Activated CD4-positive, alpha-beta T cell treated with anti-CD3 and anti-CD28 coated beads, Interleukin-2, amount 50 U/mL, for 16 hours (primary cell): ENCODE measurements at places on chromosomes 3 and 15.

DNA sequence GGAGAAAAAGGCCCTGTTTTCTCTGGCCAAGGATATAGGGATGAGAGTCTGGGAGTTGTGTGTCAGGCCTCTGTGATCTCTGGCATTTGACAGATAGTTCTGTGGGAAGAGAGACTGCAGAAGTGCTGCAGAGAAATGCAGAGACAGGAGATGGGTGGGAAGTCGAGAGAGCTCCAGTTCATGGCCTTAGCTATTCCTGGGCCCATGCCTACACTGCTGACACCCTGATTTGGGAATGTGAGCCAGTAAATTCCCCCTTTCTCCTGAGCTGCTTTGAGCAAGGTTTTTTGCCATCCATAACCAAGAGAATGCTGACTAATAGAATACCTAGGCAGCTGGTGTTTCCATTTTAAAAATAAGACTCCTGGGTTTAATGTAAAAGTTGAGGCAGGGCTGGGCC, 59.3 kb downstream of the EBLN2 start:
- no peak for DNase-seq

DNA sequence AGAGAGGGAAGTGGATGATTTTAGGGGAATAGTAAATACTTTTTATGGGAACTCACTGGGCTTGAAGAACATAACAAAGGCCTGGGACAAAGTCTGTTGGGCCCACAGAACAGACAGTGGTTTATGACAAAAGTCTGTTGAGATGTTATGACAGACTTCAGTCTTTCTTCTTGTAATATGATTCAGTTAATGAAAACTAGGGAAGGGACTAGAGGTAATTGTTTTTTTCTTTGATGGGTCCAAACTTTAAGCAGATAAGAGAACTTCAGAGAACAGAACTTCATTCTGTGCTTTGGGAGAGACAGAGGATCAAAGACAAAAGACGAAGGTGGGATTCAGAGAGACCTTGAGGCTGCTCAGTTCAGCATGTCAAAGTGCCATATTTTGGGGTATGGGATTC, 9.3 kb downstream of the CRYBG3 start:
- DNase-seq: no peak

DNA sequence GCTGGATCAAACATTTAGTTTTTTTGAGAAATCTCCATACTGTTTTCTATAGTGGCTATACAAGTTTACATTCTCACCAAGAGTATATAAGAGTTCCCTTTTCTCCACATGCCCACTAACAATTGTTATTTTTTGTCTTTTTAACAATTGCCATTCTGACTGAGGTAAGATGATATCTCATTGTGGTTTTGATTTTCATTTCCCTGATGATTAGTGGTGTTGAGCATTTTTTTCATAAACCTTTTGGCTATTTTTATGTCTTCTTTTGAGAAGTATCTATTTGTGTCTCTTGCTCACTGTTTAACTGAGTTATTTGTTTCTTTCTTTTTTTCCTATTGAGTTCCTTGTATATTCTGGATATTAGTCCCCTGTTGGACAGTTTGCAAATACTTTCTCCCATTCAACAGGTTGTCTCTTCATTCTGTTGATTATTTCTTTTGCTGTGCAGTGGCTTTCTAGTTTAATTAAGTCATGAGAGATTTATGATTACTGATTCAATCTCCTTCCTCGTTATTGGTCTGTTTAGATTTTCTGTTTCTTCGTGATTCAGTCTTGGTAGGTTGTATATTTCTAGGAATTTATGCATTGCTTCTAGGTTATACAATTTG, 6.7 kb upstream of the RNF13 start:
- DNase-seq: no peak

- DNase-seq: no peak
These were observed 39.9 kb downstream of the FEM1B start for GRCh38 chr15:68317281-68318007.

DNA sequence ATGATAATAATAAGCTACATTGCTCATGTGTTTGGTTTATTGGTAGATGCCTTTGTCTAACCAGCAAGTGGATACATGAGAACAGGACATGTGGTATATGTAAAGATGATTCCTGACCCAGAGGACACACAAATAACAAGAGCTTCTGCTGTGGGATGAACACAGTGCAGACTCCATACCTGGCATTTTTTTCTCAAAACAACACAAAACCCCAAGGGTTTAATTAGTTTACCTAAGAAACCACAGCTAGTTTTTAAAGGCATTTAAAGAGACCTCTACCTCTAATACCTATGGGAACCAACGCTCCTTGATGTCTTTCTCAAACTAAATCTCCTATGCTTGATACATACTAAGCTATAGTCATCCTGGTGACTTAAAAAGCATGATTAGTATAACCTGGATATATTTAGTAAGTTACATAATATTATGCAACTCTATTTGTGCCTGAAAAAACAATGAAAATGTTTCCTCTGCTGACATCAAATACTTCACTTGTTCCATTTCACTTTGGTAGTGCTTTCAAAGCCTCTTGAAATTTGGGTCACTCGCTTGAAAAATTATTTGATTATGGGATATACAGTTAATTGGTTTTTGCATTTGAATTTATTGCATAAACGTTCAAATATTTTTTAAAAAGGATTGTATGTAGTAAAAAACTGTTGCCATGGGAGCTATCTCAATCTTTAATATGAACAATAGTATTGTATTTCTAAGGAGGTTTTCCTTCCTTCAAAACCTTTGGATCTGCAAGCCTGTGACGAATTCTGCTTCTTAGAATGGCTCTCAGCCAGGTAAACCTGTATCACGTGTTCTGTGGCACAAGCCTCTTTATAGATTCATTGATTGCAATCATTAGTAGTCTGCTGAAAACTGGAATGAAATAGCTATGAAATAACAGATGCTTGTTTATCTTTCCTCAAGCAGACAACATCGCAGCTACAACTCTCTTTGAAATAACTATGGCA, 233.0 kb upstream of the KCNMB2 start:
- no peak for DNase-seq

DNA sequence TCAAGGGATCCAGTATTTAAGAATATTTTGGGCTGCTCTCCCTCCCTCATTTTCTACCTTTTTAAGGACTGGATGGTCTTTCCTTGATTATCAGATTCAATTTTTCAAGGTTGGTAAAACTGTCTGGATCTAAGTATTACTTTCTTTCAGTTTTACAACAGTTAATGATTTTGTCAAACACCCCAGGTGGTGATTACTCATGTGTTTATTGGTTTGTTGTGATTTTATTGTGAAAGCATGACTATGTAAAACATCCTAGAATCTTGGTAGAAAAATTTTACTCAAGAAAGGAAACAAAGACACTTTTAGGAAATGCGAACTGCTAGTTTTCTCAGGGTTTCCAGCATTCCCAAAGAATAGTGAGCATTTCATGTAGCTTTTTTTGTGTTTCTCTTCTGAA, 7.3 kb downstream of the GTF2E1 start:
- no peak for DNase-seq

- no peak for DNase-seq
These were observed 174.3 kb downstream of the TP63 start for GRCh38 chr3:189805375-189806067.

GRCh38 chr15:40389824-40390595, 7.5 kb downstream of the KNSTRN start:
- no peak for DNase-seq

DNA sequence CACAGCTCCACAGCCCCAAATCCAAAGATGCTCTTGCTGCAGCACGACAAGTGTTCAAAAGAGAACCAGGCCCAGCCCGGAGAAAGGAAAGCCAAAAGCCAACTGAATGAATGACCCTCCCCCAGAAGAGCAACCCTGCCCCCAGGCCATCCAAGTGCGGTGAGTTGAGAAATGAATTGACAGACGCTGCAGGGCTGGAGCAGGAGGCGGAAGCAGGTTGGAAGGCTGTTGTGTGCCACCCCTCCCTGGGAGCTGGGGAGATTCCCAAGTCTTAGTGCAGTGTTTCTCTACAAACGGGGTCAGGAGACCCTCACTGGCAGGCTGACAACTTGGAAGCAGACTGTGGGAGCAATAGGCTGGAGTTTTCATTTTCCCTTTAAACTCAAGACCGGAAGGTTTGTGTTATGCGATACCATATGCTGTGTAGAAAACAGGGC, 3.5 kb upstream of the SPTBN5 start:
- no peak for DNase-seq

- no peak for DNase-seq
These were observed 199.3 kb downstream of the TNIK start for GRCh38 chr3:171260899-171261298.

DNA sequence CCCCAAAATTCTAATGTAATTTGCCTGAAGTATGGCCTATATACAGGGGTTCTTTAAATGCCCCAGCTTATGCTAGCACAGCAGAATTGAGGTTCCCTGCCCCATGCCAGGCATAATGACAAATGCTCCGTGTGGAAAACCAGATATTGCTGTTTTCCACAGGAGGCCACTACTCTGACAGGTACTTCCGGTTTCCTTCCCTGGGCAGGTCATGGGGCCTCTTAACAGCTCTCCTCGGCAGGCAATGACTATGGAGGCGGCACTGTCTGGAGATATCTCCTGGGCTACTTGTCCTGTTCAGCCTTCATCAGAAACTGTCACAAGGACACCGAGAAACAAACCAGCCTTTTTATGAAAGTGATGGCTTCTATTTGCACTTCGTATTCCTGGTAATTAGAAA, 54.8 kb downstream of the SLC7A14 start:
- no peak for DNase-seq

DNA sequence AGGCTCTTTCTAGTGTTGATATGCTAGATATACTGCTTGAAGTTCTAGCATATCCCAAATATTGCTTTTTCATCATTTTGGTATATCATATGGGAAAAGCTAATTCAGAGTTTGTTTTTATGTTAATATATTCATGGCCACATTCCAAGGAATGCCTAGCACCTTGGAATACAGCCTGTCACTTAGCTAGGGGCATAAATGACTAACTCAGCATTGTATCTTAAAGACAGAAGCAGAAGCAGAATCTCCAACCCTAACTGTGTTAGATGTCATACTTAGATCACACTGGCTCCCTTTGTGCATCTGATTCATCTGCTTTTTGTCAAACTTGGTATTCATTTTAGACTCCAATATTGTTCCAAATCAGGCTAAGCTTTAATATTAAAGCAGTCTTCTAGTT, 130.8 kb upstream of the TSPAN3 start:
- no peak for DNase-seq

GRCh38 chr3:89434621-89435380, 327.4 kb downstream of the EPHA3 start:
- no peak for DNase-seq

- no peak for DNase-seq
These were observed 350.4 kb downstream of the CLSTN2 start for GRCh38 chr3:140285380-140285779.

DNA sequence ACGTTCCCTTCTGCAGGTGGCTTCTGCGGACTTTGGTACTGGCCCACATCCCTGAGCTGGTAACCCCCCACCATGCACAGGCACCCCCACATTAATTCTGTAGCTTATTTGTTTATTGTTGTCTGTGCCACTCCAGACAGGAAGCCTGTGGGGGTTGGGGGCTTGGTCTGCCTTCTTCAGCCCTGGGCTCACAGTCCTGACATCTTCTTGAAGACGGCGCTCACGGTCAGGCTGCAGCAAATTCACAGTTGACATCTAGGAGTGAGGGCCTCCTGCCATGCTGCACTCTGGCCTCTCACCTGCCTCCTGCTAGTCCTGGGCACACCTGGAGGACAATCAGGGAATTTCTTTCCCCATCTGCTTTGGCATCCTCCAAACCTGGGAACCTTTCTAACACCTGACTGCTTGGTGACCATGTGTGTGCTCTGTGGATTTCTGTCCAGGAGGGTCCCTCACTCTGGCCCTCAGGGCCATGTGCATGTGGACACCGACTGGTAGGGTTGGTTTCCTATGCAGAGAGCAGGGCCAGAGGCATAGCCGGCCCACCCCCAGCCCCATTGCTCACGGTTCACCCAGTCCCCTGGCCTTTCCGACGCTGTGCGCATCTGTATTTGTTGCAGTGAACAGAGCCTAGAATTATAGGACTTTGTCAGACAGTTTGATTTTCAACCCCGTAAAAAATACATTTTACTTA, 68.8 kb downstream of the APBA2 start:
- DNase-seq: no peak

DNA sequence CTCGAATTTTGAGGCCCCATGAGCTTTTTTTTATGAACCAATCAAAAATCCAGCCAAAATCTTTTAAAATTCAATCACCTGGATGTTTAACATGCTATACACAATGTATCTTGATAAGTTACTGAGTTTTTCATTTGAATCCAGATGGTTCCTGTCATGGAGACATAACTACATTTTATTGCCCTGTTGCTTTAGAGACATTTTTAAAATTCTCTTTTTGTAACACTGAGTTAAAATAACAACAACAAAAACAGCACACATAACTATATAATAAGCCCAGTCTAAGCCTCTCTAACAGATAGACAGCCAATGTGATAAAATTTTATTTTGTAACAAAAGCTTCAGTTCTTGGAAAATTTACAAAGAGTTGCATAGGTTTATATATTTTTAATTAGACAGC, 1.8 kb downstream of the PROK2 start:
- DNase-seq: no peak

GRCh38 chr3:47491777-47492176, 16.0 kb upstream of the SCAP start:
- DNase-seq: no peak

GRCh38 chr15:88256279-88257230, at the start of gene NTRK3:
NTRK3 (minus strand) TSS chr15:88256739; CDS start chr15:88256153, 586 bp downstream.
- no peak for DNase-seq

- DNase-seq: no peak
These were observed 156.8 kb downstream of the LRTM1 start for GRCh38 chr3:54771050-54771449.

GRCh38 chr15:62909257-62909656, 133.3 kb upstream of the TPM1 start:
- DNase-seq: no peak

DNA sequence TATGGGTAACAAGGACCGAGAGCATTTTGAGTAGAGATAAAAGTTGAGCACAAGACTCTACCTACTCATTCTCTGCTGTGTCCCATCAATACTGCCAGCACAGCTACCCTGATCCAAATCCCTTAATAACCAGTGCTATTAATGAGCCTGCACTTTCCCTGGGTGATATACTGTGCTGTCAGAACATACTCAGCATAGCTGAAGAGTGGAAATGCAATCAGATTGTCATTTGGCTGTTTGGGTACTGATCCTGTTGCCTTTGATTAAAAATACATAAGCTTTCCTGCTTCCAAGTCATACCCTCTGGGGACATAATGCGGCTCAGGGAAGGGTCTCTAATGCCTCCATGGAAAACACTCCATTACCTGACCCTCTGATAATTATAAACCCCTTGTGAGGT, 917.5 kb downstream of the SQOR start:
- DNase-seq: no peak

DNA sequence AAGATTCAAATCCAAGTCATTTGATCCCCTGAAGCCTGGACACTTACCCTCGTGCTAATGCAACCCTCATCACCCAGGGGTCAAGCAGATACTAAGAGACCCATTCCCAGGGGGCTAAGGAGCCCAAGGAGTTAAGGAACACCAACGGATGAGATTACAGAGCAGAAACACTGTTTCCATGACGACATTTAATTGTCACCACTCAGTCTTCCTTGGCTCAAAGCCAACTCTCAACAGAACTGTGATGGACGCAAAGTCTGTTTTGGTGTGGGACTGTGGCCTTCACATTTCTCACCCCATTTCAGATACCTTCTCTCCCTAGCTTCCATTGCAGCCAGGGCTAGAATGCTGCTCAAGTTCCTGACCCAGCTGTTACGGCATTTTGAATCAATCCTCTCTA, 383.5 kb upstream of the WNT5A start:
- DNase-seq: no peak
